Activated CD4-positive, CD25-positive, alpha-beta regulatory T cell treated with anti-CD3 and anti-CD28 coated beads, Interleukin-2, amount 50 U/mL, for 72 hours (primary cell): ENCODE measurements at places on chromosomes 5 and 9.

- no peak for DNase-seq
These were observed 192.5 kb upstream of the RORB start for GRCh38 chr9:74304598-74304997.

- peak; percentile 67 for DNase-seq
These were observed 11.9 kb downstream of the GLIPR2 start for GRCh38 chr9:36148311-36149051.

DNA sequence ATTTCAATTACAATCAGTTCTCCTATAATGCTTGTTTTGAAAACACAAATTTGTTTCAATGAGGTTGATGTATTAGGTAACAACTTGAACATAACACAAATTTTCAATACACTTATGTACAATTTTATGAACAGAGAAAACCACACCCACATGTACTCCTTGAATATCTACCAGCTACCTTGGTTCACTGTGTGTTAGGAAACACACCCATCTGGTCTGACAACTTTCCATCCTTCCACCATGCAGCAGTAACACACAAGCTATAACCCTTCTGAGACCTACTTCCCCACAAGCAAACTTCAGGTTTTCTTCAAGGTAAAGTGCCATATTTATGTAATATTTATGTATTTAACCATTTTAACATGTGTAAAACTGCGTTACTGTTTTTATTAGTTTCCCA, 36.4 kb upstream of the UBQLN1 start:
- no peak for DNase-seq

GRCh38 chr5:99320436-99320835, 391.6 kb upstream of the CHD1 start:
- DNase-seq, result no peak

- DNase-seq, result no peak
These were observed 230.4 kb upstream of the PUM3 start for GRCh38 chr9:3074247-3074646.

- no peak for DNase-seq
These were observed 245.7 kb upstream of the SLC30A5 start for GRCh38 chr5:68848091-68848490.

GRCh38 chr5:152723482-152723881, 318.4 kb upstream of the NMUR2 start:
- no peak for DNase-seq

DNA sequence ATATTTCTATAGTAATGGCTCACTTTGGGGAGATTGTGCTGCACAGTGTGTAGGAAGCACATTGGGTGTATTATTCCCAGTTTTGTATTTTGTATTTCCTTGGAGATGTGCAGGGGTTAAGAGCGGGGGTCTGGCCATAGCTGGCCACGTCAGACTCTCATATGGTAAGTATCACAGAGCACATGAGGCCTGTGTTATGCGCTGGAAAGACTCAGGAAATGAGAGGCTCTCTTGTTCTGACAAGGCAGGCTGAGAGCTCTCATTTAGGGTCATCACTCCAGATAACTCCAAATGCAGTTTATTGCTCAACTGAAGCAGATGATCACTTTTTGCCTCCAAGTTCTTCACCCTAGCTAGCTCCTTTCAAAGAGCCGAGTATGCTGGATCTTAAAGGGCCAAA, 205.7 kb downstream of the NTRK2 start:
- DNase-seq, result no peak

- no peak for DNase-seq
These were observed 33.6 kb downstream of the PRRT1B start for GRCh38 chr9:131578731-131579504.

- no peak for DNase-seq
These were observed 27.8 kb upstream of the PRDM12 start for GRCh38 chr9:130636648-130637020.

- DNase-seq, result no peak
These were observed 69.7 kb upstream of the DAPK1 start for GRCh38 chr9:87427851-87428506.

- DNase-seq, result no peak
These were observed 30.1 kb upstream of the RAI14 start for GRCh38 chr5:34626036-34626435.

- no peak for DNase-seq
These were observed 73.0 kb downstream of the EHMT1 start for GRCh38 chr9:137691646-137692351.

DNA sequence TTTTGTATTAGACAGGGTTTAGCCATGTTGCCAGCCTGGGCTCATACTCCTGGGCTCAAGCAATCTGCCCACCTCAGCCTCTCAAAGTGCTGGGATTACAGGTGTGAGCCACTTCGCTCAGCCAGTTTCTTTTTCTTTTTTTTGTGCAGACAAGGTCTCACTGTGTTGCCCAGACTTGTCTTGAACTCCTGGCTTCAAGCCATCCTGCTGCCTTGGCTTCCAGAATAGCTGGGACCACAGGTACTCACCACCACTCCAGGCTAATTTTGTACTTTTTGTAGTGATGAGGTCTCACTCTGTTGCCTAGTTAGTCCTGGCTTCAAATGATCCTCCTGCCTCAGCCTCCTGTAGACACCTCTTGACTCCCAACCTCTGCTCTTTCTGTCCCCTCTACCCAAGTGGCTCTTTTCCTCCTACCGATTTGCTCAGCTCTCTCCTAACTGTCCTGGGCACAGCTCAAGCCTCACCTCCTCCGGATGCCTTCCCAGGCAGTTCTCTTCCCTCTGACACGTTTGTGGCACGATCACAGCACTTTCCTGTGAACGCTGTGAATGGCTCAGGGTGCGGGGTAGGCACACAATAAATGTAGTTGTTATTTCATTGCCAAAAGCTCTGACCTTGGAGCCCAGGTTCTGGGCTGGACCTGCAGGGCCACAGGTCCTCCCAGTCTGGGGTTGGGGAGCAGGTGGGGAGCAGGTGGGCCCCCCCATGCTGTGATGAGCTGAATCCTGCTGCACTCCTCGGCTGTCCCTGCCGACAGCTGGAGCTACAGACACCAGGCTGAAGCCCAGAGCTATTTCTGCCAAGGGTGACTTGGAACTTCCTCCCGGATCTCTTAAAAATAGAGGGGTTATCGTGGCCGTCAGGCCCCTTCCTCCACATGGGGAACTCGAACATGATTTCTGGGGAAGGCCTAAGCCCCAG, 23.9 kb downstream of the GFI1B start:
- DNase-seq, result no peak

DNA sequence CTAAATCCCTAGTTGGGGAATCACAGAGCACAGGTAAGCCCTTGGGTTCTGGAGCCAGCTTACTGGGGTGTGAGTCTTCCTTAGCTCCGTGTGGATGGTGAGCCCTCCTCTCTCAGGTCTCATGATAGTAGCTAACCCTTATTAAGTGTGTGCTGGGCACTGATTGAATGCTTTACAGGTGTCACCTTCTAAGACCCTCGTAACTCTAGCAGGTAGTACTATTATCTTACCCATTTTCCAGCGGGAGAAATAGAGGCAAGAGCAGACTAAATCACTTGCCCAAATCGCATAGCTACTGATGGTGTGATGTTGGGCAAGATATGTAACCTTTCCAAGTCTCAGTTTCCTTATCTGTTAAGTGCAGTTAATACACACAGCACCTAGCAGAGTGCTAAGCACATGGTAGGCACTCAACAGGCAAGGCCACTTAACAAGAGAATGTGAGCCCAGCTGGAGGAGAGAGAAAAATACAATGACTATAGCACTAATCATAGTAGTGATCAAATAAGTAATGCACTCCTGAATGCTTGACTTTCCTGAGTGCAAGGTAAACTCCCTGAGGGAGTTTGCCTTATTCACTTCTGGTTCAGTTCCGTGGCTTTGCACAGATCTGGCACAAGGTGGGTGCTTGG, at the start of gene DCANP1:
DCANP1 (minus strand) TSS at position 51 of the 632 bp plus-strand sequence. CDS start 240 bp downstream, outside the sequence.
- no peak for DNase-seq

DNA sequence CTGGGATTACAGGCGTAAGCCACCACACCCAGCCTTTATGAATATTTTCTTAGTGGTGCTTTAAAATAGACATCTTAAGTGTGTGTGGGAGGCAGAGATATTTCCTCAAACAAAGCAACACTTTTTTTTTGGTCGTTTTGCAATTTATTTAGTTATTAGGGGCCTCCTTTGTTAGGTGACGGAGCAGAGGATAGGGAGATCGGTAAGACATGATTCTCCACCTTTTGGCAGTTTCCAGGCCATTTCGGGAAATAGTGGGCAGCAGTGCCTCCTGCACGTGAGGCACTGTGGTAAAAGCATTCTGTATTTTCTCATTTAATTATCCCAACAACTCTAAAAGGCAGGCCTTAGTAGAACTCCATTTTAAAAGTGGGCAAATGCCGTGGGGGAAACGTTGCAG, 1.9 kb downstream of the OCLN start:
- no peak for DNase-seq

DNA sequence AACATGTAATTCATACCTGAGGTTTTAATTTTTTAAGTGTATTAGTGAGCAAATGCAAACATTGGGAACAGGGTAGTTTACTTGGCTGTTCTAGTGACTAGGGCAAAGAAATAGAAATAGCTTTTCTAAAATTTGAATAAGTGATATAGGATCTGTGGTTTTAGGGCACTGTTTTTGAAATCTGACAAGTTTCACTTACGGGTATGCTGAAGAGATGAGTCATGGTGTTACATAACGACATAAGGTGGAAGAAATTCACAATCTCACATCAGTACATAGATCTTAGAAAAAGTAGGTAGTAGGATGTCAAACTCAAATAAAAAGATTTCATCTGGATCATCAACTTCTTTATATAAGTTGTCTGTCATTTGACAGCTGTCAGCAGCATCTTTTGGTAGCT, 772.3 kb downstream of the MAT2B start:
- DNase-seq, result no peak

DNA sequence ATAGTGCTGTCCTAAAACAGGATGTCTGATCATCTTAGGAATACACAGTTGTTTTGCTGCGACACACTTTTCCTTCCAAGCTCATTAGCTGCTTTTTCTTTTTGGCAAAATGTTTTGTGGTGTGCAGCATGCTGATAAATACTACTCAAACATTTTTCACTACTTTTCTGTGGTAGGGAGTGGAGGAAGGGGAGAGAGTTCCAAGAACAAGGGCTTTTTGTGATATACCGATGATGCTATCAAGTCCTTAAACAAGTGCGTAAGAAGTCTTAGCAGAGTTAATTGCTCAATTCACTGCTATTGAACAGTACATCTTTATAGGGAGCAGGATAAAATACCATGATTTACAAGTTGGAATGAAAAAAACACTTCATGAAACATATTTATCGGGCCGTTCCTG, 23.6 kb upstream of the TEK start:
- no peak for DNase-seq

DNA sequence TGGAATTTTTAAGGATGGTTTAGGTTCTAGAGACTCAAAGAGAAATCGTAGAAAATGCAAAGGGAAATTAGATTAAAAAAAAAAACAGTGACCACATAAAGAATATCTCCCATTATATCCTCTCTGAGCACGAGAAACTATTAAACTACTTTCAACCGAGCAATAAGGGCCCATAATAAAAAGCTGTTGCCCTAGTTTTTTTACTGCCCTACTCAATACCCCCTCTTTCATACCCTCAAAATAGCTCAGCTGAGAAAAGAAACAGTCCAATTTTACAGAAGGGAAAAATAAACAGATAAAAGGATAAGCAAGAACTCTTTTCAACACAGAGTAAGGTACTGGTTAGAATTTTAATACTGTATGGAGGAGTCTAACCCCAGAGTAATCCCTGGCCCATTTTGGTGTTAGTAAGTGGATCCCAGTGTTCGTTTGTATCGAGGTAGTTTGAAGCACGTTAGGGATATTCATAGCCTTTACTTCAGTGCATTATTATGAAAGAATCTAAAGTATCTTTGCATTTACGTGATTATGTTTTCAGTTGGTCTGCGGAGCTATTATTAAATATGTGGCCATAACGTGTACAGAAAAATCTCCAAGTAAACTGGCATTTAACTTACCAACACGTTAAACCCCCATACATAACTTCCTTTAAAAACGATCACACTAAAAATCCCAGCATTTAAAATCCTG, 980 bp upstream of the RHOBTB3 start:
- no peak for DNase-seq

GRCh38 chr9:110047232-110047954, 160.6 kb downstream of the C9orf152 start:
- DNase-seq, result no peak

DNA sequence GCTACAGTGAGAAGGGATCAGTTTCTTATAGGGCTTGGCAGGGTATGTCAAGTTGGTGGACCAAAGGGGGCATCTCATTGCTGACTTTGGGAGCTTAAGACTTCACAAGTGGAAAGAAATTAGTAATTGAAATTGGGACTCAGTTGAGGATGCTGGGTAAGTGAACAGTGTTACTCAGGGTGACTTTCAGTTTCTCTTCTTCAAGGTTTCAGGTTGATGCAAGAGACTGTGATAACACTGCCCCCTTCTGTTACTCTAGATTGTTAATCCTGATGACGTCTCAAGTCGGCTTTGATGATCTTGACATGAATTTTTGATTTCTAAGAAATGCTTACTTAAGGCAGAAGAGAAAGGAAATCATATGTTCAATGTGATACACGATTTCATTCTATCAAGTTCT, 21.3 kb downstream of the KCTD16 start:
- no peak for DNase-seq

DNA sequence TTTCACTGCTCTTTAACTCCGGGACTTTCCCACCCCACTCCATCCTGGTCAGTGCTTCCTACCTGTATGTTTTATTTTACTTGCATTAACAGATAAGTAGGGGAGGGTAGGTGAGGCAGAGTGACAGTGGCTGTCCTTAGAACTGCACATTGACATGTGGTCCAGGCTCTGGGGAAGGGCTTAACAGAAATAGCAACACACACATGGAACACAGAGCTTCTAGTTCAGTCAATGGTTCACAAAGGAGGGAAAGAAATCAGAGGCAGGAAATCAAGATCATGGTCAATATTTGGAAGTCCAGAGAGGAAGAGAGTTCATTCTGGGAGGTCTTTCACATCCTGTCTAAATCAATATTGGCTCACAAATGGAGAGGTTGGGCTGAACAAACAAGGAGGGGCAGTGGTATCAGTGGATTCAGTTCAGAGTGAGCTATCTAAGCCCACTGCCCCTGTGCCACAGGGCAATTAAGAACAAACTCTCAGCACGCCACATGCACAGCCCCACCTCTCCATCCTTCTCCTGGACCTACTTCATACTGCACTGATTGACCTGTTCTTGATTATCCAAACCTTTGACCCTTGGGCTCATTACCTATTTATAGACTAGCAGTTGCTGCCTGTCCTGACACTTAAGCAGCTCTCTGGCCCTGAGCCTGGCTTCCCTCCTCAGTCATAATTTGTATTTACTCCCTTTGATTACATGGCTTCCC, 6.2 kb upstream of the VPS13A start:
- no peak for DNase-seq

GRCh38 chr9:113612828-113613227, 149.3 kb downstream of the RGS3 start:
- no peak for DNase-seq

DNA sequence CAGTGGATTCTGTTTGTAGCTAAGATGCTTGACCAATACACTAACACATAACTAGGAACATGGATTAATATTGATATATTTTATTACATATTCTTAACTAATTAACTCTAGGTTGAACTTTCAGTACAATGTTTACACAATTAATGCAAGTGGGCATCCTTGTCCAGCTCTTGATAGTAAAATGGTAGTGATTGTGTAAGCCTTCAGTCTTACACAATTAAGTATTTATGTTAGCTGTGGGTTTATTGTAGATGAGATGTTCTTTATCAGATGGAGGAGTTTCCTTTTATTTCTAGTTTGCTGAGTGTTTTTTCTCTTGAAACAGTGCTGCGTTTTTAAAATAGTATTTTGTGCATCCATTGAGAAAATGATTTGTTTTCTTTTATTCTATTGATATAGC, 1210.8 kb downstream of the CDH12 start:
- no peak for DNase-seq

GRCh38 chr9:121915304-121915625, 177.8 kb downstream of the TTLL11 start:
- no peak for DNase-seq
